HEK293T (cell line): ENCODE measurements at places on chromosomes 11 and 22.

DNA sequence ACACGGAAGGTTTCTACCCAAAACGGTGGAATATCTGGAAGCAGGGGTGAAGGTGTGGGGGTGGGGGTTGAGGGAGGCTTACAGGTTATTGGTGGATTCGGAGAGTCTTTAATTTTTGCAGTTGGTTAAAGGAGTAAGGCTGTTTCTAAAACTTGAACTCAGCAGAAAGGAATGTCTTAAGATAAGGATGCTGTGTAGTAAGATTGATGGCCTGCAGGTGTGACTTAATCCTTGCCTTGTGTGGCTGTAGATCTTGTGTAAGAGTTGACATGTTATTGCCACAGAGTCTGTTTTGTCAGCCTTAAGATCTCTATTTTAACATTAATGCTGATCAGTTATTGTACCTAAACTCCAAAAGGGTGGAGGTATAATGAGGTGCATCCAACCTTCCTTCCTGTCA is 16.4 kb upstream of the OR6M1 start:
- no peak for DNase-seq

DNA sequence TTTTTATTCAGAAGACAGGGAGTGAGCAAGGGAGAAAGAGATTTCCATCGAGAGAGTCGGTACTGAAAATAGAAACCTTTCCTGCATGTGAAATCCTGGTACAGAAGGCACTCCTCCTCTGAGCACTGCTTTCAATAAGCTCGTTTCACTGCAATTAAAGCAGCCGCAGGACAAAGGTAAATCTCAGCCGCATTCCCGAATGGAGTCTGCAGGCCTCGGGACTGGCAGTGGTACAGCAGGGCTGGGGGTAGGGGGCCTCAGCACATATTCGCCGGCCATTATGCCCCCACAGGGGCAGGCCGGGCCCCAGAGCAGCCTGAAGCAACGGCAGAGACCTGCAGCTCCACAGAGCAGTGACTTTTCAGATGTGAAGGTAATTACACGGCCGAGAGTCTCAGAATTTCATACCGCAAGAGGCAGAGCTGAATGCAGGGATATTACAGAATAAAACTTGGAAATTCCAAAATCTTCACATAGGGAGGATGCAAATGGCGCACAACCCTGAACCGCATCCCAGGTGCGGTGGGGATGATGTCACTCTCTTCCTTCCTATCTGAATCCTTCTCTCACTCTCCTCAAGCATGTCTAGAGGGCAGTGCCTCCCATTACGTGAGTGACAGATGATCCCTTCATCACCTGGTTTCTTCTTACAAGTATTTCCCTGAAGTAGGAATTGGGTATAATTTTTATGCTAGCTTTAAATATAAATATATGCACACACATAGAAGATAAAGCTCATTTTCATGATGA is 622.1 kb downstream of the OPCML start:
- no peak for DNase-seq

GRCh38 chr22:42873356-42873755 is 16.3 kb upstream of the ARFGAP3 start:
- no peak for DNase-seq

DNA sequence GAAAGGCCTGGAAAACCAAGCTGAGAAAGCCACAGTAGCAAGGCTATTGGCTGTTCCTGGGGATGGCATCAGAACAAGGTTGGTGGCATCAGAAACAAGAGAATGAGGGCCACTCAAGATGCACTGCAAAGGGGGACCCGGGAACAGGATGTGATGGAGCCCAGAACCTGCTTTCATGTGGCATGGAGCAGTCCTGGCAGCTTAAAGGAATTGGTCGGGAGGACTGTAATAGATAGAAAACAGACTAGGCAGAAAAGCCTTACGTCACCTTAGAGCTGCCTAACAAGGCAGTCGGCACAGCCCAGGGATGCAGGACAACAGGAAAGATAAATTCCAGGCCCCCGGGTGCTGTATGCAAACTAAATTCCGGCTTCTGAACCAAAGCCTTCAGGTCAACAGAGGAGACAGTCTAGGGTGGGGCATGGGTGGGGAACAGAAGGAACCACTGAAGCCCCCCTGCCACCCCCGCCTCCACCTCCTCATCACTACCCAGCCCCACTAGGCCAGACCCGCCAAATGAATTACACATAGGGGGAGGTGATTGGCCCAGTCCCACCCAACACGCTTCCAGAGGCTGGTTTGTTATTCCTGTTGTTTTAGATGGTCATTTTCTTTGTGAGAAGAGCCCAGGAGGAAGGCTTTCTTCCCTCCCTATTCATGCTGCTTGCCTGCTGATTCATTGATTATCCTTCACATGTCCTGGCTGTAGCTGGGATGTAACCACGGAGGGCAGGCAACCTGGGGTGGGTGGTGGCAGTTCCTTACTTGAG is 25.7 kb upstream of the LRRC55 start:
- no peak for DNase-seq

GRCh38 chr22:26894766-26895485 is 237.5 kb downstream of the MIAT start:
- no peak for DNase-seq

DNA sequence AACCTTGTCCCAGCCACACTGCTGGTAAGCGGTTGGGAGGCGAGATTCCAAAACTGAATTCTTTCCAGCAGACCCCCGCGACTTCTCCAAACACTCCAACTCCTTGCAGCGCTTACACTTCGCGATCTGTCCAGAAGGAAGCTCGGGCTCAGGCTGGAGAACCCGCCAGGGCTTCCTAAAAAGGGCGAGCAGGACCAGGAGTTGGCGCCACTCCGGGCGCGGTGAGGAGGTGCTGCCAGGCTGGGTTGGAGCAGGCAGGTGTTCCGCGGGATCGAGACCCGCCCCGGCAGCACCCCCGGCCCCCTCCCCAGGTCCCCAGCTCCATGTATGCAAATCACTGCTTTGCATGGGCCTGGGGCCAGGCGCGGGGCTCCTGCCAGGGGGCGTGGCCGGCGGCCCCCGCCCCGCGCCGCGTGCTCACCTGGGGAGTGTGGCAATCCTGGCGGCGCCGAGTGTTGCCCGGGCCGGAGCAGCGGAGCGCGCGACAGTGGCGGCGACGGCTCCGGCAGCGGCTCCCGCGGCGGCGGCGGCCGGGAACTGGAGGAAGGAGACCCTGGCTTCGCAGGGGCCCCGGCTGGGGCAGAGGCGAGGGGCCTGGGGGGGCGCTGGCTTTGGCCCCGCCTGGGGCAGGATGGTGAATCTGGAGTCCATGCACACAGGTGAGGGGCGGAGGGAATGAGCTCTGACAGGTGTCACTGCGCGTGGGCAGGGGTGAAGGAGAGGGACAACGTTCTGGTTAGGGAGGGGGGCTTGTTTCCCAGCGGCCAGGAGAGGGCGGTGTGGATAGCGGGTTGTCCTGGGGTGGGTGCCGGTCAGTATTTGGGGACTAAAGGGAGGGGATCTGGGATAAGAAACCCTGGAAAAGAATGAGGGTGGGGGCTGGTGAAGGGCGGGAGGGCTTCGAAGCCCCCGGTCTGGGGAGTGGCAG is at the start of gene POU2F3:
TSS of gene POU2F3 (plus strand) at position 428 of the 928 bp plus-strand sequence. CDS start at position 632, 204 bp downstream.
- peak; percentile 45 for DNase-seq

GRCh38 chr22:35944458-35944857 is 84.2 kb downstream of the RBFOX2 start:
- no peak for DNase-seq

- DNase-seq, result no peak
These were observed 122.9 kb downstream of the MAML2 start for GRCh38 chr11:96219981-96220623.
